ENCODE measurements at places on chromosomes 12 and 14. TPM values are rescaled to one million over a fixed set of nuclear protein-coding genes. Genes with fewer than 3 reads are reported as not detected.

DNA sequence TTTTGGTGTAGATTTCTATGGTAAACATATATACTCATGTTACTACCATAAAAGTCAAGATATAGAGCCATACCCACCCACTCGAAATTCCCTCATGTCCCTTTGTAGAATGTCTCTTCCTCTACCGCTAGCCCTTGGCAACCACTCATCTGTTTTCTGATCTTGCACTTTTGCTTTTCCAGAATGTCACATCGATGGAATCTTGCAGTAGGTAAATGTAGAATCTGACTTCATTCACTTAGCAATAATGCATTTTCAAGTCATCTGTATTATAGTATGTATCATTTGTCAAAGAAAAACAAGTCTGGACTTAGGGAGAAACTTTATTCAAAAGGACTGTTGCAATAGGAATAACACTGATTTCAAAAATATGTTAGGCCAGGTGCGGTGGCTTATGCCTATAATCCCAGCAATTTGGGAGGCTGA lies 19.3 kb upstream of the CLEC2D start:
- H3K36me3 ChIP-seq = peaks cover 55% of the 10 kb centered on the region
- H3K4me1 ChIP-seq = peaks cover 60% of the 10 kb centered on the region
- H3K4me3 ChIP-seq = peak overlapping the region; percentile 97
- DNase-seq = no peak
- H3K27ac ChIP-seq = peak overlapping the region; percentile 97
- H3K27me3 ChIP-seq = no peaks in the 10 kb centered on the region

GRCh38 chr12:120101182-120101581 lies 15.4 kb downstream of the RAB35 start:
- H3K27me3 ChIP-seq = no peaks in the 10 kb centered on the region
- peak overlapping the region; percentile 34 for H3K27ac ChIP-seq
- no peak for DNase-seq
- H3K4me1 ChIP-seq = peaks cover 23% of the 10 kb centered on the region

The TAMALIN gene
- total RNA-seq = 11.1 TPM

DNA sequence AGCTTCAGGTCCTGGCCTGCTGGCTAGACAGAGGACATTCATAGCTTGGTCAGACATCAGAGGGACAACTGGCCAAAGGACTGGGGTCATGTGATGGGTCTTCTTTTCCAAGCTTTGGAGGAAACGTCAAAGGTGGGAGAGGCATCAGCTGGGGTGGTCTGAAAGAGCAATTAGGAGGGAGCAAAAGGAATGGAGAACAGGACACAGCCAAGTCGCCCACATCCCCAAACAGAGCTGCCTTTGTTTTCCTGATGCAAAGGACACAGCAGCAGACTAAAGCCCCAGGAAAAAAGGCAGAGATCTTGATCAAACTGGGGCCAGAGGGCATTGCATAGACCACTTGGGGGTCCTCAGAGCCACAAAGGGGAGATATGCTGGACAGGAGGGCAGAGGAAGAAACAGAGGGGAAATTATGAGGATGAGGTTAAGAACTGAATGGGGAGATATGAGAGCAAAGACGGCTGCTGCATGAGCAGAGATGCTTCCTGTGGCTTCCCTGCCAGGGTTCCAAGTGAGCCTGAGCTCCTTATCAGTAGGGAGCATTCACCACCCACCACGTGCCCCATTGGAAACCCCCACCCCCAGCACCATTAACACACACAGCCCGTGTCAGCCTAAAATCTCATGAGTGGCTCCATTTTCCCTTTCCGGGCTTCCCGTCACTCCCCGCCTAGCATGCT lies 62.4 kb downstream of the ANO2 start:
- no peaks in the 10 kb centered on the region for H3K36me3 ChIP-seq
- H3K4me3 ChIP-seq = no peak overlapping the region
- peaks cover 32% of the 10 kb centered on the region for H3K27me3 ChIP-seq
- no peak overlapping the region for H3K27ac ChIP-seq
- no peaks in the 10 kb centered on the region for H3K4me1 ChIP-seq
- no peak for DNase-seq

GRCh38 chr12:13749389-13749788 lies 232.0 kb downstream of the GRIN2B start:
- H3K27ac ChIP-seq = no peak overlapping the region
- H3K36me3 ChIP-seq = no peaks in the 10 kb centered on the region
- no peaks in the 10 kb centered on the region for H3K4me1 ChIP-seq
- no peak for DNase-seq
- no peak overlapping the region for H3K4me3 ChIP-seq

- H3K4me3 ChIP-seq = peak overlapping the region; percentile 83
- H3K4me1 ChIP-seq = peaks cover 50% of the 10 kb centered on the region
Observed at GRCh38 chr12:48980953-48981756, 3.0 kb downstream of the WNT1 start.

- no peak overlapping the region for H3K4me3 ChIP-seq
- no peak for DNase-seq
- no peak overlapping the region for H3K27ac ChIP-seq
- H3K4me1 ChIP-seq = peaks cover 5% of the 10 kb centered on the region
- no peaks in the 10 kb centered on the region for H3K27me3 ChIP-seq
Observed at GRCh38 chr12:122845041-122845864, 10.0 kb downstream of the HIP1R start.

- H3K36me3 ChIP-seq = peaks cover 6% of the 10 kb centered on the region
- DNase-seq = no peak
- peaks cover 51% of the 10 kb centered on the region for H3K4me1 ChIP-seq
- H3K27ac ChIP-seq = no peak overlapping the region
- H3K4me3 ChIP-seq = no peak overlapping the region
Observed at GRCh38 chr14:53183056-53183455, 29.9 kb upstream of the DDHD1 start.

DNA sequence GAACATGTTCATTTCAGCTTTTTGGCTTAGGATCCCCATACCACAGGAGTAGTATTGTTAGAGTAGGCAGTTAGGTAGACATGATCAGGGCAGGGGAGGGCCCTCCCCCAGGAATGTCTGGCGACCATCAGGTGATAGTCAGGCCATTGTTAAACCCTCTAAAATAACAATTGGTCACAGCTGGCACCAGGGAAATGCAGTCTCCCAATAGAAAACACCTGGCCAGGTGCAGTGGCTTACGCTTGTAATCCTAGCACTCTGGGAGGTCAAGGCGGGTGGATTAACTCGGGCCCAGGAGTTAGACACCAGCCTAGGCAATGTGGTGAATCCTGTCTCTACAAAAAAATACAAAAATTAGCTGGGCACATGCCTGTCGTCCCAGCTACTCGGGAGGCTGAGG lies 187.1 kb downstream of the MON2 start:
- peaks cover 28% of the 10 kb centered on the region for H3K27me3 ChIP-seq
- H3K4me3 ChIP-seq = no peak overlapping the region
- H3K4me1 ChIP-seq = peaks cover 6% of the 10 kb centered on the region
- H3K36me3 ChIP-seq = no peaks in the 10 kb centered on the region
- no peak for DNase-seq

GRCh38 chr12:59085690-59086089 lies 165.4 kb upstream of the LRIG3 start:
- no peak for DNase-seq
- no peak overlapping the region for H3K4me3 ChIP-seq
- no peaks in the 10 kb centered on the region for H3K36me3 ChIP-seq
- H3K27me3 ChIP-seq = no peaks in the 10 kb centered on the region
- no peaks in the 10 kb centered on the region for H3K4me1 ChIP-seq
- no peak overlapping the region for H3K27ac ChIP-seq

DNA sequence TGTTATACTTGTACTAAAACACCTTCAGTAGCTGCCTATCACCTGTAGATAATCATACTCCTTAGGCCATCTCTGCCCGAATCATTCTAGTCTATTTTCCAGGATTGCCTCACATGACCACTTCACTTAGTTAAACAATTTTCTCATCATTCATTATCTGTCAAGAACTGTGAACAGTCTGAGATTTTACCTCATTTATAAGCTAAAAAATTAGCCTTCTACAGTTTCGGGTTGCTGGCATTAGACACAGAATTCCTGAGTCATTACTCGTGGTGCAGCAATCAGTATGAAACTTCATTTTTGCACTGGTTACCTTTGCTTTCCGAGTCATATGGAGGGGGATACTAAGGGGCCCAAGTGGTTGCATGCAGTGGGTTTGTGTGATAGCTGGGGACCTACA lies 57.6 kb upstream of the OTOGL start:
- H3K27me3 ChIP-seq = peaks cover 10% of the 10 kb centered on the region
- no peak overlapping the region for H3K4me3 ChIP-seq
- no peak overlapping the region for H3K27ac ChIP-seq
- DNase-seq = no peak
- peaks cover 4% of the 10 kb centered on the region for H3K4me1 ChIP-seq

DNA sequence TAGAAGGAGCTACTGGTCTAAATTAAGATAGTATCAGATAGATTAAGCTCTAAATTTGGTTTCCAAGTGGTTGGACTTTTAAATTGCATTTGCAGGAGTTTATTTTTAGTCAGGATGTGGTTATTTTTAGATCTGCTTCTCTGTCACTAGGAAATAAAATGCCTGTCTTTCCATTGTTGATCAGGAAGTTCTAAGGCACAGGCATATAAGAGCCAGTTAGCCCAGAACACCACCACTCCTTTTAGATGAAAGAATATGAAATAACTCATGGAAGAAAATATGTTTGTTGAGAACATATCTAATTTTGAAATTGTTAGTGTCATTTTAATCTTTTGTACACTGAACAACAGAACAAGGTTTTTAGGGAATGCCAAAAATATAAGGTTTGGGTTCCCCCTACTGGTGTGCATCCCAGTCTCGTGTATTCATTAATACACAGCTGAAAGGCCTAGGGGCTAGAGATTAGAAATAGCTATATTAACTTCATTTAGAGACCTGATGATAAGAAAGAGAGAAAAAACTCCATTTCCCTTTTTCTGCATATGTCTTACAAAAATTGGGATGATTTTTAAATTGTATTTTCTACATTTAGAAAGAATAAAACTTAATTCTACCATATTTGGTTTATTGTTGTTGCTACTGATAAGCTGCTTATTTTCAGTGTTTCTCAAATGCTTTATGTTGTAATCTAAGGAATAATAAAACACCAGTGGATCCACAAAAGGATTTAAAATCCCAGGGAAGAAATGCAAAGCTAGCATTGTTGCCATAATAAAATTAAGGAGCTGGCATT lies 67.2 kb downstream of the RIC8B start:
- peaks cover 9% of the 10 kb centered on the region for H3K4me1 ChIP-seq
- DNase-seq = peak; percentile 20
- peaks cover 2% of the 10 kb centered on the region for H3K36me3 ChIP-seq
- H3K4me3 ChIP-seq = no peak overlapping the region
- no peak overlapping the region for H3K27ac ChIP-seq

DNA sequence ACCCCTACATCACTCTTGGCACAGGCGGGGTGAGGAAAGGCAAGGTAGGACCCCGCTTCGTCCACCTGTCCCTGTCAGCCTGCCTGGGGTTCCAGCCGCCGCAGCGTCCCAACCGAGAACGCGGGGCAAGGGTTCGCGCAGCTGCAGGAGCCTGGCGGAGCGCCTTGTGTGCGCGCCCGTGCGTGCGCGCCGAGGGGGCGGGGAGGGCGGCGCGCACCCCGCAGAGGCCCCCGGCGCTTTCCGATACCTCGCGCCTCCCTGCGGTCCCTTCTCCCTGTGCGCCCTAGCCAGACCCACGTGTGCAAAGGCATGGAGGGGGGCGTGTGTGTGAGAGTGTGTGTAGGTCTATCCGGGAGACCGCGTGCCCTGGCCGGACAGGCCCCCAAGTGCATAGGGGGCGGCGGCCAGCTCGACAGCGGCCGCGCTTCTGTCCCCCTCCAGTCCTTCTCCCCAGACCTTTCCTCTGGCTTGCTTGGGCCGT lies 122.4 kb downstream of the TSPAN9 start:
- H3K36me3 ChIP-seq = no peaks in the 10 kb centered on the region
- peak overlapping the region; percentile 75 for H3K4me3 ChIP-seq
- H3K4me1 ChIP-seq = peaks cover 14% of the 10 kb centered on the region

- no peaks in the 10 kb centered on the region for H3K4me1 ChIP-seq
- no peaks in the 10 kb centered on the region for H3K36me3 ChIP-seq
Observed at GRCh38 chr12:41589878-41590277, 401.8 kb downstream of the PDZRN4 start.

- H3K36me3 ChIP-seq = no peaks in the 10 kb centered on the region
- DNase-seq = no peak
- no peak overlapping the region for H3K4me3 ChIP-seq
Observed at GRCh38 chr14:75454963-75455546, 27.2 kb downstream of the JDP2 start.

- no peak overlapping the region for H3K4me3 ChIP-seq
- H3K27me3 ChIP-seq = no peaks in the 10 kb centered on the region
- no peak overlapping the region for H3K27ac ChIP-seq
- no peaks in the 10 kb centered on the region for H3K4me1 ChIP-seq
- no peaks in the 10 kb centered on the region for H3K36me3 ChIP-seq
Observed at GRCh38 chr14:38405851-38406635, 150.2 kb upstream of the CLEC14A start.

GRCh38 chr12:131473261-131473660 lies 237.6 kb upstream of the SFSWAP start:
- H3K27me3 ChIP-seq = no peaks in the 10 kb centered on the region
- no peaks in the 10 kb centered on the region for H3K36me3 ChIP-seq
- H3K4me1 ChIP-seq = no peaks in the 10 kb centered on the region
- H3K4me3 ChIP-seq = no peak overlapping the region

The EIF2S3B gene
- 0.63 TPM for total RNA-seq
